CD4-positive, alpha-beta T cell treated with Interleukin-6 for 4 hours (primary cell): ENCODE measurements at places on chromosomes 2 and 18.

GRCh38 chr2:110777531-110778311, 45.3 kb downstream of the ACOXL start:
- DNase-seq = no peak

DNA sequence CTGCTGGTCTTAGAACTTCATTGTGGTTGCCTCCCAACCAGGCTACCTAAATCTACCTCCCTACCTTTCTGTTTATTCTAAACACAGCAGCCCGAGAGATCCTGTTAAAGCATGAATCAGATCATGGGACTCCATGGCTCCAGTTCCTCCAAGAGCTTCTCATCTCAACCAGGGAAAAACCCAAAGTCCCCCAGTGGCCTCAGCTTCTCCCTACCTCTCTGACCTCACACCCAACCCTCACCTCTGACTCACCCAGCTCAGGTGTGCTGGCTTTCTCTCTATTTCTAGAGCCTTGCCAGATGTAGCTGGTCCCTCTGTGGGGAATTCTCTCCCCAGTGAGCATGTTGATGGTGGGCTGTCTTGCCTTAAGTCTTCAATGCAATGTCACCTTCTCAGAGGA, 93.8 kb upstream of the COPS8 start:
- no peak for DNase-seq

GRCh38 chr2:12498704-12499103, 218.0 kb upstream of the TRIB2 start:
- DNase-seq = no peak

- DNase-seq = no peak
These were observed 87.4 kb upstream of the RBMS1 start for GRCh38 chr2:160581035-160581434.

DNA sequence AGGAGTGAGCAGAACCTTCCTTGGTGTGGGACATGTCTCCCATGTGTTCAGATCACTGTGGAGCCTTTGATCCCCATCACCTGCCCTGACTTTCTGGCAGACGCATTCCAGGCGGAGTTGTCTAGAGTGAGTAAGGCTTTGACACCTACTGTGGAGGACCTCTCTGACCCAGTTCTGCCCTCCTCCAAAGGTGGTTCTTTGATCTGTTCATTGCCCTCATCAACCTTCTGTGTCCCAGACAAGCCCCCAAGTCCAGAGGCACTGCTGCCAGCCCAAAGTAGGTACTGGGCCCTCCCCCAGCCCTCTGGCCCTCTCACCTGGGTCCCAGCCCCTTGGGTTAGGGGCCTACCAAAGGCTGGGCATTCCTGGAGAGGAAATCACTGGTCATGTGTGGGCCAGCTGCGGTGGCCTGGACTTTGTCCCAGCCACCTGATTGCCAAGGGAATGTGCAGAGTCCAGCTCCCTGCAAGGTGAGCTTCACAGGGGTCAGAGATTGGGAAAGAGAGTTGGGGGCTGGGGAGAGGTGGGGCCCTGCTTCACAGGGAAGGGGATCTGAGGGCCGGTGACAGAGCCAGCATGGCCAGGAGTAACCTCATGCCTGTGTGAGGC, 12.1 kb upstream of the FAHD2A start:
- no peak for DNase-seq
